ENCODE measurements at places on chromosomes 16 and 17.

DNA sequence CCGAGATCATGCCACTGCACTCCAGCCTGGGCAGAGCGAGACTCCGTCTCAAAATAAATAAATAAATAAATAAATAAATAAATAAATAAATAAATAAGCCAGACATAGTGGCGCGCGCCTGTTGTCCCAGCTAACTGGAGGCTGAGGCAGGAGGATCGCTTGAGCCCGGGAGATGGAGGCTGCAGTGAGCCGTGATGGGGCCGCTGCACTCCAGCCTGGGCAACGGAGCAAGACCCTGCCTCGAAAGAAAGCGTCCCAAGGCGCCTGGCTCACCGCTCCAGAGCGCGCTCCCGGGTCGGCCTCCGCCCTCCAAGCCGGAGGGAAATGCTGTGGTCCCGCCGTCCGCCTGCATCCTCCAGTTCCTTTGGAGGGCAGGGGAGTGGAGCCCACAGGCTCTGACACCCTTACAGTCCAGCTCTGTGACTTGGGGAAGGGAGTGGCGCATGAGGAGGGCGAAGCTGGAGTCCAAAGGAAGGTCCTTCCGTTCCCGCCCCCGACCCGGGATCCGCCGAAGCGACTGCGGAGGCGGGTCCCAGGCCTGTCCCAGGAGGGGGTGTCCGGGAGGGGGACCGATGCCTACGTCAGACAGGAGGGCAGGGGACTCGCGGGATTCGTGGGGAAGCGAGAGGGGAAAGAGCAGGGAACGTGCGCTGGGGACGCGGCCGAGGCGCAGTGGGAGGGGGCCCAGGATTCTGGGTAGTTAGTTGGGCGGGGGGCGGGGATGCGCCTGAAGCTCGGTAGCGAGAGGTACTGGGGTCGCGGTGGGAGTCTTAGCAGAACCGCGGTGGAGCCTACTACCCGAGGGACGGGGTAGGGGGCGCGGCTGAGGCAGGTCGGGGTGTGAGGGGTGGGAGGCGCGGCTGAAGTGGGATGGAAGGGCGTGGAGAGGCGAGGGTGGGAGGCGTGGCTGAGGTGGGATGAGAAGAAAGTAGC lies 8.4 kb upstream of the TRPV2 start:
- no peak for DNase-seq

DNA sequence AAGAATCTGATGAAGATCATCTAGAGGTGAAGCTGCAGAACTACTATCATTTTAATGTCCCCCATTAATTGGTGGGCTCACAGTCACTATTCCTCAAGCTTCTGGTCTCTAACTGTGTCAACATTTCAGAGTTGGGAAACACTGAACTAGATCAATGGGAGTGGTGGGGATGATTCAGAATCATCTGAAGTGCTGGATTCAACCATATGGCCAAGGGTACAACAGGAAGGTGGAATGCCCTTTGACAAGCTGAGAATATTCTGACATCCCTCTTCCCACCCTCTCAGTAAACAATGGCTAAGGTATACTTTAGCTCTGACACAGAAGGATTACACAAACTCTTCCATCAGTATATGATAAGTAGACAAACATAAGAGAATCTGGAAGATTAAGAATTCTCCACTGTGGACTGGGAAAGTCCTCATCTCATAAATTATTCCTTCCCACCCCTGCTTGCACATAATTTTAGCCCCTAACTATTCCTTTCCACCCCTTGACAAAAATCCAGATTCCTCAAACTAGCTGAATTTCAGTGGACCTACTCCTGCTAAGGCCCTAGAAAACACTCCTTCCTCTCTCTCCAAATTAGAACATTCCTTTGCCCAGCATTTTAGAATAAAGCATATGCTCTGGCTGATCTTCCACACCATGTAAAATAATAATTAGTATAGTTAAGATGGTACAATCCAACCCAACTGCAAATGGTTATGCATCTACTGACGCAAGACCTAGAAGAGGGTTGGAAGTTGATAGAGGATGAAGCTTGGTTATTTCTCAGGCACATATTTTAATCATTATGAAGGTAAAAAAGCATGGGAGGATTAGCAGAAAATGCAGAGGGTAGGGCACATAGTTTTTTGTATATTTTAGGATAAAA lies 16.3 kb upstream of the RFFL start:
- DNase-seq: no peak

DNA sequence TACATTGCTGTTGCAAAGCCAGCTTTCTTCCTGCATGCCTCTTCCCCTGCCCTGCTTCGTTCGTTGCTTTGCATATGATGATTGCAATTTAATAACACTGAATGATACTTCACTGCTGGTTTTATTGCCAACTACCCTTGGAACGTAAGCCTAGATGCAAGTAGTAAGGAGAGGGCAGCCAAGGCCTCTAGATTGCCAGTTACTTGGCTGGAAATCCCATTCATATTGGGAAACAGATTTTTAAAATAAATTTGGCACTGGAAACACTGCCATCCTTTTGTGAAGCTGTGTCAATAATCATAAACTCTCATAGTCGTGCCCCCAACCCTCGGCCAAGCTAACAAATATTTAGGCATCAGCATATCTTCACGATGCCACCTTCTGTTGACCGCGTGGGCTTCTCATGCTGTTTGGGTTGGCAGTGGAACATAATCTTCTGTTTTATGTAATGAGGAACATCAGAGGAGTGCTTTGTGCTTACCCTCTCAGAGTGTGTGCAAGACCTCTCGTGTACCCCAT lies 86.5 kb downstream of the MAP2K6 start:
- no peak for DNase-seq

- DNase-seq: peak; percentile 24
Observed at GRCh38 chr16:57091975-57092785, at the start of gene CPNE2. Gene CPNE2, plus strand, starts transcription at chr16:57092583. Its CDS starts 18,160 bp downstream, at chr16:57110743.

GRCh38 chr16:70582280-70582978 lies 58.8 kb downstream of the SF3B3 start:
- DNase-seq: no peak
